ENCODE measurements at places on chromosomes 6 and 20. TPM values are rescaled to one million over a fixed set of nuclear protein-coding genes. Genes with fewer than 3 reads are reported as not detected.

- DNase-seq = peak; percentile 25
Measured at GRCh38 chr6:53360093-53360912, 11.6 kb upstream of the ELOVL5 start.

DNA sequence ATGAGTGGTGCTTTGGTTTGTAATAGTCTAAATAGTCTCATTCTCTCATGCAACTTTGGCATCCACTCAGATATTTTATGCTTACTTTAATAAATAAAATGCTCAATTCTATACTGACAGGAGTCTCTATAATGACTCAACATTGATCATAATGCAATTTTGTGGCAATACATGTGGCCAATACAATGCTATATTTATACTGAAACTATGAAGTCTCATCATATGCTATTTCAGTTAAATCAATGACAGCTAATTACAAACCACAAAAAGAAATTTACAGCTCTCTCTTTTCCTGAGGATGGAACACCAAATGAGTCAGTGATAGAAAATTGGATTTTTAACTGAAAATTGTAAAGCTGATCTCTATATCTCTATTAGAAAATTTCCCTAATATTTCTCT, 77.1 kb downstream of the WASF1 start:
- DNase-seq = no peak

The SLC22A2 gene
- not detected for total RNA-seq

- DNase-seq = peak; percentile 84
Measured at GRCh38 chr20:4064144-4064909, 49.0 kb upstream of the RNF24 start.

DNA sequence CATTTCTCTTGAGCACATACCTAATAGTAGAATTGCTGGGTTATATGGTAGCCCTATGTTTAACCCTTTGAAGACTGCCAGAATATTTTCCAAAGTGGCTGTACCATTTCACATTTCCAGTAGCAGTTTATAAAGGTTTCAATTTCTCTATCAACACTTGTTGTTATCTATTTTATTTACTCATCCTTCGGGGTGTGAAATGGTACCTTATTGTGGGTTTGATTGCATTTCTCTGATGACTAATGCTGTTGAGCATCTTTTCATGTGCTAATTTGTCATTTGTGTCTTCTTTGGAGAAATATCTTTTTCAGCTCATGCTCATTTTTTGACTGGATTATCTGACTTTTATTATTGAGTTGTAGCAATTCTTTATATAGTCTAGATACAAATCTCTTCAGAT, 5.4 kb downstream of the ENPP4 start:
- DNase-seq = no peak

DNA sequence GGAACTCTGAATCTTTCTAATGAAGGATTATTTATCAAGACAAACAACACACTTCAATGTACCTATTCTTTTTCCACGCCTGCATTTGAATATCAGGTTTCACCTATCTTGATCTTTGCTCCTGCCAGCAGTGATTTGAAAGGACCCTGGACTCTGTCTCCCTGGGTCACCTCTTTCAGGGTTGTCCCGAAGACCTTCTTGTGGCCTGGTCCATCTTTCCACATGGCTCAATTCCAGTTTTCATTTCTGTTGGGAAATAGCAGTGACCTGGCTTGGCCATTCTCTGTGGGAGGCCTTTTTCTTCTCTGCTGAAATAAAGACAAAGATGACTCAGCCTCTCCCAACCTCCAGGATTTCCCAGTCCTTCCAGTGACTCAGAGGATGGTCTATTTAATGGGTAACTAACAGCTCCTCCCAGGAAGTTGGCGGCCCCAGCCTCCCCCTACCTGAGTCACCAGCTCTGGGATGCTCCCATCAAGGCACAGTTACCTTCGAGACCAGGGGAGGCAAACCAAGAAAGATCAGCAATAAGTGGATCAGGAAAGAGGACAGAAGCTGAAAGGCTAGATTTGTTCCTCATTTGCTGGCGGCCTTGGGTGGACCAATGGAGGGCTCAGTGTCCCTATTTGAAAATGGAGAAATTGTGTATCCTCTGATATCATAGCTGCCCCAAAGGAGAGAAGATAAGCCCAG, 120.2 kb upstream of the RNF24 start:
- peak; percentile 97 for DNase-seq

GRCh38 chr20:4225745-4226144, 210.4 kb upstream of the RNF24 start:
- DNase-seq = peak; percentile 86

DNA sequence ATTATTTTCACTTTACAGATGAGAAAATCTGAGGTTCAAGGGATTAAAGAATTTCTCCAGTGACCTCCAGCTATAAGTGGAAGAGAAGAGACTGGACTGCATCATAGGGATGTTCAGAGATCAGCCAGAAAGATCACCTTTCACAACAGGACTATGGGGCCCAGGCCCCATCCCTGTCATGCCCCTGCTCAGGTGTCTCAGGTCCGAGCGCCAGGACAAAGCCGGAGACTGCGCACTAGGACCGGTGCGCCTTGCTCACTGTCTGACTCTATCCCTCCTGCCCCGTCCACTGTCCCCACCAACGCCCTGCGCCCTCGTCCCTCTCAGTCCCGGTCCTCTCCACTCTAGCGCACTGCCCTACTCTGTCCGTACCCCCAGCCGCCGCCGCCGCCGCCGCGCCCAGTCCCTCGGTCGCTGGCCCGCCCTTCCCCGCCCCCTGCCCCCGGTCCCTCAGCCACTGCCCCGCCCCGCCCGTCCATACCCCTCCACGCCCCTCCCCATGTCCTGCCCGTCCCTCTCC, 521 bp upstream of the RAD21L1 start:
- peak; percentile 39 for DNase-seq

DNA sequence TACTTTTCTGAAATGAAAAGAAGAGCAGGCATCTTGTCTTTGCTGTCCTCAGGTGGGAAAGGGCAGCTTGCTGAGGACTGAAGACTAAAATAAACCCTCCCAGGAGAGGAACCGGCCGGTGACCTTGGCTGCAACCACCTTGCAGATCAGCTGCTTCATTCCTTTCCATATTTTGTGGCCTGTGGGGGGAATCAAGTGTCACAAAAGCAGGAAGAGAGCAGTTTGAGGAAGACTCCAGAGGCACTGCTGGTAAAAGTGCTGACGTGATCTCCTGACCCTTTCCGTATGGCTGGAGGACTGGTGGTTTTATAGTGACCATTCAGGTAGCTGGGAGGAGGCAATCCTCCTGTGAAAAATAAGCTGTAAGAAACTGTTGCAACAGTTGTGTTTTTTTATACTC, 157.0 kb downstream of the PLCB4 start:
- DNase-seq = no peak

DNA sequence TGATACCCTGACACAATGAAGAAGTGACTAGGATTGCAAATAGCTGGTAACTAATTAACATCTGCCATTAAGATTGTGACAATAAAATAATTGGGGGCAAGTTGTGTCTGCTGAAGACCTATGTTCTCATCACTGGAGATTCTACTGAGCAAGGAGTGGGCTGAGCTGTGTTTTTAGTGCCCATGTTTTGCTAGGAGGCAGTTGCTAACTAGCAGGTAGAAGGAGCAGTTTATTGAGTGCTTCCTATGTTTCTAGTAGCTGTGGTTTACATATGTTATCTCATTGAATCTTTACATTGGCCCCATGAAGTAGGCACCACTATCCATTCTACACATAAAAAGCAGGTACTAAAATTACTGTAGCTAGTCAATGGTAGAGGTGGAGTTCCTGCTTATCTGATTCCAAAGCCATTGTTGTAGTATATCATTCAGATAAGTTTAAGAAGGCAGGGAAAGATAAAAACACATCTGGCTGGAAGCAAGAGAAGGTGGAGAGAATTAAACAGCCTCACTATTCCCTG, 2.8 kb upstream of the MEP1A start:
- no peak for DNase-seq

The ADTRP gene
- 0.74 TPM for total RNA-seq

The MOXD1 gene
- total RNA-seq = 11.1 TPM

The GSTA1 gene
- not detected for total RNA-seq

The SUPT3H gene
- 5.9 TPM for total RNA-seq

DNA sequence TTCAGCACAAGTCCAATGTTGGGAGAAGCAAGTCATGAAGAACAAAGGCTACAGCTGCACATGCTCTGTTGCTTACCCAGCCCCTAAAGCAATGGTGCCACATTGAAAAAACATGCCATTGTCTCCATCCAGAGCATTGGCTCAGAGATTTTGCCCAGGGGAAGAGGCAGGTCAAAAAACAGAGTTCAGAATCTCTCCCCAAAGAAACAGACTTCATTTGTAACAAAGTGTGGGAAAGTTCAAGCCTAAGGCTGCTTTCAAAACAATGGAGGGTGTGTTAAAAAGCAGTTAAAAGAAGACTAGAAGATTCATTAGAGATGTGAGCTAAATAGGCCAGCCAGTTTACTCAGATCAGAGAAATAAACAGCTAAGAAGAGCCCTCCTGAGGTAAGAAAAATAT, 63.6 kb downstream of the DZANK1 start:
- no peak for DNase-seq

GRCh38 chr6:141486942-141487341, 645.8 kb upstream of the GJE1 start:
- no peak for DNase-seq

DNA sequence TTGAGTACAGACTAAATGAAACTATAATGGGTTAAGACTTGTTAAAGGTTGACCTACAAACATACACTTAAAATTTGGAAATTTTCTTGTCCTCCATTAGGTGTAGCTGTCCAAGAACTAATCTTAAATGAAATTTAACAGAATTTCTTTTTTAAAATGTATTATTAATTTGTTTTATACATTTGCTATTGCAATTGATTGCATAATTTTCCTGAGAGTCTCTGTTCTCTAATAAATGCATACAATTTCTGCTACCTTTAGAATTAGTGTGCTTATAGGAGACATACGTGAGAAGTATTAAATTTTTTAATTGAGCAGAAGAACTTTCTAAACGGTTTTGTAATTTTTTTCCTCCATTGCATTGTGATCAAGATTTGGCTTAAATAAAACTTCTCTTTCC, 1.5 kb downstream of the FAM135A start:
- no peak for DNase-seq

The KIAA1755 gene
- not detected for total RNA-seq

The FAM184A gene
- 1.4 TPM for total RNA-seq

GRCh38 chr20:39378776-39379175, 416.6 kb downstream of the DHX35 start:
- no peak for DNase-seq

The SMIM13 gene
- total RNA-seq = 13.7 TPM

- no peak for DNase-seq
Measured at GRCh38 chr20:12977328-12978125, 31.2 kb upstream of the SPTLC3 start.

- DNase-seq = no peak
Measured at GRCh38 chr20:18057101-18057993, at the start of gene OVOL2. TSS of gene OVOL2 (minus strand) at chr20:18057916. CDS start at chr20:18057634, 282 bp downstream.

DNA sequence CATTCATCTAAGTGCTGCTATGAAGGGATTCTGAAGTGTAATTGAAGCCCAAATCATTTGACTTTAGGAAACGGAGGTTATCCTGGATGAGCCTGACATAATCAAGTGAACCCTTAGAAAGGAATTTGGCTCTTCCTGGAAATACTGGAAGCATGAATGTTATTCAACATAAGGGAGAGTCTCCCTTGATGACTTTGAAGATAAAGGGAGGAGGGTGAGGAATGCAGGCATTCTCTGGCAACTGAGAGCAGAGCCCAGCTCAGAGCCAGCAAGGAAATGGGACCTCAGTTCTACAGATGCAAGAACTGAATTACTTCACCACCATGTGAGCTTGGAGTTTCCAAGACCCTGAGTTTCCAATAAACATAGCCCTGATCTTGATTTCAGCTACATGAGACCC, 168.2 kb downstream of the DLL1 start:
- no peak for DNase-seq

GRCh38 chr20:38108986-38109541, 56.0 kb downstream of the TGM2 start:
- no peak for DNase-seq

DNA sequence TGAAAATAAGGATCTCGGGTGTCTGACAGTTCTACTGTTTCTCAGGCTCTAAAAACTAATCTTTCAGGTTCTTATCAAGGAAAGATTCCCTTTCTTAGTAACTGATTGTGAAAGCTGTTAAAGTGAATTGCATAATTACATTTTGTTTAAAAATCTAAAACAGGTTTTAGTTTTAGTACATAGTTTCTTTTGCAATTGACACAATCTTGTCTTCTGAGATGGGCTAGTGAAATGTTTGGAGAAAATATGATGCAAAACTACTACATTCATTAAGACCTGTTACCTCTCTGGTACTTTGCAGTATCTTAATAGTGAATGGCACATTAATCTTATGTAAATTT, 298.4 kb downstream of the UTRN start:
- DNase-seq = no peak

- no peak for DNase-seq
Measured at GRCh38 chr6:142940487-142940886, 4.5 kb downstream of the HIVEP2 start.

DNA sequence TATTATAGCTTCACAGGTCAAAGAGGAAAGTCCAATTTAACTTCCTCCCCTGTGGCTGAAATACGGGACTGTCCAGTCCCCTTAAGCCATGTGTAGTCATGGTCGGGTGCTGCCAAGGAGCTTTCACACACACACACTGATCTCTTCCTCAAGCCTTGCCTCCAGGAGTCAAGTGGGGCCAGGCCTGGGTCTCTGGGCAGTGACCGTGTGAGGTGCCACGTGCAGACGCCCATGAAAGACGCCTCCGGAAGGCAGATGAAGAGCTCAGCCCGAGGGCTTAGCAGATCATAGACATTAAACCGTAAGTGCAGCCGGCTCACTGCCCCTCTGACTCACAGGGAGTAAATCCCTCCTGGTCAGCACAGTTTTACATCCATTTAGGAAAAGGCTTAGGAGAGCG, 4.2 kb downstream of the GABRR2 start:
- no peak for DNase-seq

DNA sequence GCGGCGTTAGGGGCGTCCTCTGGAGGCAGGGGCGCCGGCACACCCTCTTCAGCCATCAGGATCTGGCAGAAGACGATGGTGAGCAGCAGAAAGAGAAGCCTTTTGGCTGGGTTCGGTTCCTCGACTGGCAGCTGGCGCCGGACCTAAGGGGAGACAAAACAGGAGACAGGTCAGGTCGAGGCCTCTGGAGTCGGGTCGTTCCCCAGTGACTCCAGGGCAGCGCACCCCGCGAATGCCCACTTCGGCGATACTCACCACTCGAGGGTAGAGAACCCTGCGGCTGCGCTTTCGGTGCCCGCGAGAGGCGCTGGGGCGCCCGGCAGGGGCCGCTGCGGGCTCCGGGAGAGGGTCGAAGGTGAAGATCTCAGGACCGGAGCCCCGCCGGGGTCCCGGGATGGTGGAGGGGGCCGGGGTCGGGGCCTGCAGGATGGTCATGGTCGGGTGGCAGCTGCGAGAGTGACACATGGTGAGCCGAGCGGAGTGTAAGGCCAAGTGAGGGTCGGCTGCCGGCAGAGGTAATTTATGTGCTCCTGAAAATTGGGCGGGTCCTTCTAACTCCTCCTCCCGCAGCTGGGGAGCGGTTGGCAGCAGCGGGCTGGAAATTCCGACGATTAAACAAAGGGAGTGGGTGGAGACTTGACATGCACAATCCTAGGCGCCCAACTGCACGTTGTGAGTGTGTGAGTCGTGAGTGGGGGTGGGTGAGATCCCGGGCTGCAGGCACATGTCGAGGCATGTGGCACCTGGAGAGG, at the start of gene IER3:
IER3 (minus strand) TSS at position 494 of the 752 bp plus-strand sequence; CDS start at position 465, 29 bp downstream.
- peak; percentile 77 for DNase-seq

GRCh38 chr6:74966712-74967111, 239.1 kb downstream of the COL12A1 start:
- DNase-seq = no peak

The DEFB132 gene
- not detected for total RNA-seq

All from H4 (cell line).